ENCODE measurements at places on chromosomes 7 and 10.

DNA sequence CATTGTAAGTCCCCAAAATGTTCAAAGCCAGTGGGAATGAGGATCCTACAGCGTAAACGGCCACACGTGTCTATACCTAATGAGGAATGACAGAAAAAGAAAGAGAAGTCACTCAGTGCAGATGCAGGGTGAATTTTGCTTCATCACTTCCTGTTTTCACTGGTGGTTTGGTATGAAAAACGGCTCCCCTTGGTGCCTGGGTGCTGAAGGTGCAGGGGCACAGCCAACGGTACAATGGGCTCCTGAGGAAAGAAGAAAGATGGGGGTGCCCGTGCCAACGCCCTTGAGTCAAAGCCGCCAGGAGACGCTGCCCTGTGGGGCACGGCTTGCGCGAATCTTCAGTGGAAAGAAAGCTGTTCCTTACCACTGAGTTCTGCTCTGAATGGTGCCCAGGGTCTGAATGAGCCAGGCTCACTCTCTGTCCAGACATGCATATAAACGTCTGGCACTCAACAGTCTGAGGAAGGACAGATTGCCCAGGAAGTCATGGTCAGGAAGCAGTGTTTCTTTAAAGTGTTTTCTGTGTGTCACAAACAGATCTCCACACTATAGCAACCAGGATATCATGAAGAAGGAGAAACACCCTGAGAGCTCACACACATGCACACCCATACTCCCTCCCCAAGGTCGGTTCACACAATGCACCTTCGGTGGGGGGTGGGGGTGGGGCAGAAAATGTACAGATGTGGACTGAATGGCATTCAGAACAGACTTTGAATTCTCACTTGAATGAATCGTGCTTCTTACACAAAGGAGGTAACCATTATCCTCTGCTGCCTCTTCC, 105.8 kb downstream of the ELMO1 start:
- no peak for DNase-seq

DNA sequence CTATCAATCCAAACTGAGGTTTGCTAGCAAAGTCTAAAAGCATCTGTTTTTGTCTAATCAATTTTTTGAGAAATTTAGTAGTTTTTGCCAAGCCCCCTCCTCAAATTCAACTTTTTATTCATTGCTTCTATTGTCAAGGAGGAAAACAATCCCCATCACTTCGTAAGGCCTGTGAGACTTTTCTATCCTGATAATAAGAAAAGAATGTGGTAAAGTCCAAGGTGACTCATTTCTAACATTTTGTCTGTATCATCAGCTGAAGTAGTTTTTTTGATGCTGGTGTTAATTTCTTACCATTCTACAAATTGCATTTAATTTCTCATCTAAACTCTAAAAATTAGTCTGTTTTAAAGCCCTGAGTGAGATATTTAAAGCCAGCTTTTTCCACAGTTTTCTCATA, 11.7 kb downstream of the ANK3 start:
- no peak for DNase-seq

- no peak for DNase-seq
Measured at GRCh38 chr7:143346018-143346417, 16.5 kb downstream of the FAM131B start.

GRCh38 chr10:123038782-123039631, 30.2 kb downstream of the ACADSB start:
- no peak for DNase-seq

DNA sequence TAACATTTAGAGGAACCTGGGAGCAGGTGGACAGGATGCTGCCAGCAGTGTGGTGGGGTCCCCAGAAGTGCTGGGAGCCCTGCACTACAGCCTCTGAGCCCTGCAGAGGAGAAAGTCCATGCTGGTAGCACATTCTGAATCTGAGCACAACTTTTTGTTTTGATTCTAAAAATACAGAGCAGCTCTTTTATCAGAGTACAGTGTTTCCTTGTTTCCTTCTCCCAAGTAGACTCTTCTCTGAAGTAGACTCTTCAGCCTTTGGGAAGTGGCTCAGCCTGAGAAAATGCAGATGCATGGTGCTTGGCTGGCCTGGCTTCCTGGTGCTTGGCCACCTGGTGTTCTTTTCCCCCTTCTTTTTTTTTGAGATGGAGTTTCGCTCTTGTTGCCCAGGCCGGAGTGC, 9.1 kb downstream of the ADCY1 start:
- no peak for DNase-seq

DNA sequence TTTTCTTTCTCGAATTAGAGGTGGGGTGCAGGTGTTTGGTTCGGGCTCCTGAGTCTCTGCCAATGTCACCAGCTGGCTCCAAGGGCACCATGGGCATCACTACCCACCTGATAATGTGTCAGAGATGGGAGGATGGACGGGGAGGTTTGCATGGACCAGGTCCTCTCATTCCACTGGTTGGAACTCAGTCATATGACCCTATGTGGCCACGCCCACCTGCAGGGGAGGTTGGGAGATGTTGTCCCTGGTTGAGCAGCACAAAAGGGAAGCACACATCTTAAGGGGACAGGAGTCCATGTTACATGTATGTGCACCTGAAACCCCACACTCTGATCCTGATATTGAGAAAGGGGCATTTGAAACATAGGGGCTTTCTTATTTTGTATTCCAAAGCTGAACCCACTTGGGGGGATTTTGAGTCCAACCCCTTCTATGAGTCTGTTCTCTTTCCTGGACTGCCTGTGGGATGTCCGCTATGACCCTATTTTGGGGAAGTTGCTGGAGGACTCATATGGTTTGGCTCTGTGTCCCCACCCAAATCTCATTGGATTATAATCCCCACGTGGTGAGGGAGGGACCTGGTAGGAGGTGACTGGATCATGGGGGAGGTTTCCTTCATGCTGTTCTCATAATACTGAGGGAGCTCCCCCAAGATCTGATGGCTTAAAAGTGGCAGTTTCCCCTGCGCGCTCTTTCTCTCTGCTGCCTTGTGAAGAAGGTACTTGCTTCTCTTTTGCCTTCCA, 66.9 kb upstream of the BAIAP2L1 start:
- no peak for DNase-seq

GRCh38 chr7:47373871-47374451, 207.9 kb downstream of the TNS3 start:
- no peak for DNase-seq

- DNase-seq: no peak
Measured at GRCh38 chr7:135151132-135151531, 3.3 kb downstream of the TMEM140 start.

DNA sequence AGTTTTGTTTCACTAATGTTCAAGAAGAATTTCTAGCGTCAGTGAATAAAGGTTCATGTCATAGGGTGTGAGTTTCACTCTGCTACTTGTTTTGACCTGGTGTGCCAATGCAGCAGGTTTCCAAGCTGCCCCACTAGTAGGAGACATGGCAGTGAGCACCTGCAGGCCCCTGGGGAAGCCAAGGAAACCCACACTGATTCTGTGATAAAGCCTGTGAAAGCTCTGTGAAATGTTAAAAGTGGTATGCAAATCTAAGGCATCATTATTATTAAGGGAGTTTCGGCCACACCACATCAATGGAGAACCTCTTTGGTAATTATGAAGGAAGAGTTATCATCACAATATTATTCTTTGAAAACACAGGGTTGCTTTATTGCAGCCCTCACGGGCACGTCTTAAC, 46.4 kb downstream of the ABCB5 start:
- no peak for DNase-seq

GRCh38 chr10:3534433-3534832, 250.6 kb downstream of the KLF6 start:
- DNase-seq: no peak

GRCh38 chr10:1390200-1390599, 334.0 kb downstream of the WDR37 start:
- DNase-seq: no peak

- no peak for DNase-seq
Measured at GRCh38 chr7:124810605-124811004, 45.0 kb upstream of the GPR37 start.

- DNase-seq: no peak
Measured at GRCh38 chr7:124996778-124997177, 67.2 kb upstream of the POT1 start.

DNA sequence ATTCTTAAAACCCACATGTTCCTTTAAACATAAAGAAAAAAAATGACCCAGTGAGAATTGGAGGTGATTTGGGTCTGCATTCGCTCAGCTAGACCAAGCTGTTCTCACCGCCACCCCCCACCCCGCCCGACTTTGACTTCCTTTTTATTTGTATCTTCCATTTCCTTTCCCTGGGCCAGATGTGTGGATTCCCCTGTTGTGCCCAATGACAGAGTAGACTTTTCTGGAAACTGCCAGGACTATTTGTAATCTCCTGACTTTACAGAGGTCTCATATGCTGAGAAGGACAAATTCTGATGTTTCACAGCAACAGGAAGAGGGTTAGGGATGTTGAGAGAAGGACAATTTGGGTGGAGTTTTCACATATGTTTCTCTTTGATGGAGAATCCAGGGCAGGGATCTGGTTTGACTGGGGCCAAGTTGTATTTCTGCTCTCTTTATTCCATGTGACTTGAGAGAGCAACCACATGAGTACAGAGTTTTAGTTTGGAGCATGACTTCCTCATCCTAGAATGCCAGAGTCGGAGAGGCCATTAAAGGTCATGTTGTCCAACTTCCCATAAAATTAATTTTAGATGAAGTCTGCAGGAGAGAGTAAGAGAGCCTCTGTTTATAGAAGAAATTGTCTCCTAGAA, 1023.2 kb downstream of the LRMDA start:
- DNase-seq: no peak

DNA sequence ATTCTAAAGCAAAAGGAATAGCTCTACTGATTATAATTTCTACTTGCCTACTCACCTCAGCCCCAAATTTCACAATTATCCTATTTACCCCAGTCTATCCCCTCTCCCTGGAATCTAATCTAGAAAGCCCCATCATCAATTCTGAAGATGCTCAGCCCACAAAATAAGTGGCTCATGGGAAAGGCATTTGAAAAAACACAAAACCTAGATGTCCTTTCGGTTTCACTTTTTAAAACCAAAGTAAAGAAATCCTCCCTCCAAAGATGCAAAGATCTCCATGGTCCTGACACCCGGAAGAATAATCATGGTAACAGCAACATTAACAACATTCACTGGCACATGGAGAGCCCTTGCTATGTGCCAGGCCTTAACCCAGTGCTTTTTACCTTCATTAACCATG, 224.8 kb downstream of the FGFR2 start:
- no peak for DNase-seq

DNA sequence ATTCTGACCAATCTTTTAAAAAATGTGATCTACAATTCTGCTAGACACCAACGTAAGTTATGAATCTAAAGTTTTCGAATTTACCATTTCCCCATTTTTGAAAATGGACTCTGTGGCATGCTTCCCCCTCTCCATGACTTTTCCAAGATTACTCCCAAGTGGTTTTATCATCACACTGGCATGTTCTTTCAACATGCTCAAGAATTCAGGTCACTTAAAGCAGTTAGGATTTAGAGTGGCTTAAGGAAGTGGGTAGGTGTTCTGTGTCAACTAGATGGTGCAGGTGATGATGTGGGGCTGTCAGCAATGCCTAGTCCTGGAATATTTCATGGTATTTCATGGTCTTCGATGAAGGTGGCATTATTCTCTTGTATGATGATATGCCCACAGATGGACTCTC, 164.0 kb upstream of the ASAH2 start:
- DNase-seq: no peak

- DNase-seq: no peak
Measured at GRCh38 chr10:126369125-126369710, 19.1 kb downstream of the ADAM12 start.

DNA sequence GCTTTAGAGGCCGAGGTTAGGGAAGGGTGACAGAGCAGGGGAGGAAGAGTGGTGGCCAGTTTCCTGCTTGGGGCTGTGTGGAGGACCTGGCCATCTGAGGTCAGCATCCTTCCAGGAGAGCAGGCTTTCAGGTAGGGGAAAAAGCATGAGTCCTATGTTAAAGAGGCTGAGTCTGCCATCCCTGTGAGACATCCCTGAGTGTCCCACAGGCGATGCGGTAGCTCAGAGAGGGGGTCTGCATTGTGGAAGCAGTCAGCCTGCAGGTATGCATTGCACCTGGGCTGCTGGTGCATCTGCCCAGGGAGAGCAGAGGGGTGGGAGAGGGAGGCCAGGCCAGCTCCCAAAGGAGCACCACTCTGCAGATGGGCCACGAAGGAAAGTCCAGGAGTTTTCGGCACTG, 282.1 kb upstream of the ZNF32 start:
- no peak for DNase-seq

GRCh38 chr7:142793156-142793555, 22.4 kb downstream of the PRSS2 start:
- DNase-seq: no peak

- no peak for DNase-seq
Measured at GRCh38 chr10:70232155-70232858, 922 bp downstream of the PPA1 start.

GRCh38 chr7:106891548-106892410, 26.7 kb downstream of the PIK3CG start:
- DNase-seq: no peak

GRCh38 chr7:111495173-111495810, 67.0 kb downstream of the IMMP2L start:
- no peak for DNase-seq

DNA sequence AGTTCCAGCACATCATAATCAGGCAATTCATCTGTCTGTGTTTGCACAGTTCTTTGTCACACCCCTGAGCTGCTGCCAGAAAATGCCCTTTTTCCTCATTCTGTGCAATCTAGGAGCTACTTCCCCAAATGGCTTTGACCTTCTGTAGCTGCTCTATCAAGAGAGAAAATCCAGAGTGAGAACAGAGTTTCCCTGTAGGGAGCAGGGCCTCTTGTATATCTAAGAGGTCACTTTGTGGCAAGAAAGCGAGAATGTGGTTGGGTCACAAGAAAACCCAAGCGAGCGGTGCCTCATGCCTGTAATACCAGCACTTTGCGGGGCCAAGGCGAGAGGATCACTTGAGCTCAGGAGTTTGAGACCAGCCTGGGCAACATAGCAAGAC, 24.3 kb downstream of the SLC29A3 start:
- DNase-seq: no peak
